ENCODE measurements at places on chromosomes 16 and 17.

DNA sequence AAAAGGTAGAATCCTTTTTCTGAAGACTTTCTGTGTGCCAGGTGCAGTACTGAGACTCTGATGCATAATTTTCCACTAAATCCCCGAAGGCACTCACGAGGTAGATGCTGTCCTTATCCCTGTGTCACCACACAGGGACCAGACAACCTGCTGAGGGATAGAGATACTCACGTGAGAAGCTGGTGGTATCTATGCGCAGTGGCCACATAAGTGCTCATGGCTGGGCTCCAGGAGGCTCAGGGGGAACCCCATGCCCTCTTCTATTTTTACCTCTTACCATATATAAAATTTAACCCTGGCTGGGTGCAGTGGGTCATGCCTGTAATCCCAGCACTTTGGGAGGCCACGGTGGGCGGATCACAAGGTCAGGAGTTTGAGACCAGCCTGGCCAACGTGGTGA is 38.3 kb downstream of the NT5M start:
- no peak for DNase-seq

GRCh38 chr17:74599023-74599399 is 6.9 kb upstream of the CD300LD start:
- no peak for DNase-seq

GRCh38 chr16:85988723-85989313 is 89.9 kb downstream of the IRF8 start:
- no peak for DNase-seq

DNA sequence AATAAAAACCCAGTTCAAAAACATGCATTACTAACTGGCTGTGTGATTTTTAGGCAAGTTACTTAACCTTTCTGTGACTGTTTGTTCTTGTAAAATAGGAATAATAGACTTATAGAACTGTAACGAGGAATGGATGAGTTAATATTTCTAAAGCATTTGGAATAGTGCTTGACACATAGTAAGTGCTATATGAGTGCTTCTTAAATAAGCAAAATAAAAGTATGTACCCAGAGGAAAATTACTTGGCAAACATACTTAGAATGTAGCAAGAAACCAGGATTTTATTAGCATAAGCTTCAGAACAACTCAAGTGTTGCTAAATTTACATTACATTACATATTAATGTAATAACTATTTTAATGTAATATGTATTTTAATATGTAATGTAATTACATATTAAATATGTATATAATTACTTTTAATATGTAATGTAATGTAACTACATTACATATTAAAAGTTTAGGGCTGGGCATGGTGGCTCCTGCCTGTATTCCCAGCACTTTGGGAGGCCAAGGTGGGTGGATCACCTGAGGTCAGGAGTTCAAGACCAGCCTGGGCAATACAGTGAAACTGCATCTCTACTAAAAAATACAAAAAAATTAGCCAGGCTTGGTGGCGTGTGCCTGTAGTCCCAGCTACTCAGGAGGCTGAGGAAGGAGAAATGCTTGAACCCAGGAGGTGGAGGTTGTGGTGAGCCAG is 14.2 kb downstream of the NFAT5 start:
- DNase-seq = no peak

DNA sequence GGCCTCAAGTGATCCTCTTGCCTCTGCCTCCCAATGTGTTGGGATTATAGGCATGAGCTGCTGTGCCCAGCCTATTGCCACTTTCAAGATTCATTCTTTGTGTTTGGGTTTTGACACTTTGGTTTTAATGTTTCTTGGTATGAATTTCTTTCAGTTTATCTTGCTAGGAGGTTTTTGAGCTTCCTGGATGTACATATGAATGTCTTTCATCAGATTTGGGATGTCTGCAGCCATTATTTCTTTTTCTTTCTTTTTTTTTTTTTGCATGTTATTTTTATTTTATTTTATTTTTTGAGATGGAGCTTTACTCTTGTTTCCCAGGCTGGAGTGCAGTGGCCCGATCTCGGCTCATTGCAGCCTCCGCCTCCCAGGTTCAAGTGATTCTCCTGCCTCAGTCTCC is 18.5 kb downstream of the MRPL45 start:
- no peak for DNase-seq

- DNase-seq = no peak
Observed at GRCh38 chr16:27576729-27577128, 26.8 kb downstream of the KATNIP start.

- no peak for DNase-seq
Observed at GRCh38 chr17:82787081-82787848, 35.4 kb downstream of the TBCD start.

- peak; percentile 42 for DNase-seq
Observed at GRCh38 chr17:15261258-15261801, 3.8 kb downstream of the PMP22 start.
